ENCODE measurements at places on chromosomes 5 and 9. TPM values are rescaled to one million over a fixed set of nuclear protein-coding genes. Genes with fewer than 3 reads are reported as not detected.

- no peaks in the 10 kb centered on the region for H3K4me1 ChIP-seq
- DNase-seq, result no peak
- H3K4me3 ChIP-seq, result no peak overlapping the region
- H3K36me3 ChIP-seq, result no peaks in the 10 kb centered on the region
- no peaks in the 10 kb centered on the region for H3K27me3 ChIP-seq
Measured at GRCh38 chr9:134267305-134267880, 58.9 kb upstream of the RXRA start.

GRCh38 chr5:153655201-153655510 is 164.7 kb downstream of the GRIA1 start:
- H3K27me3 ChIP-seq, result no peaks in the 10 kb centered on the region
- H3K4me3 ChIP-seq, result no peak overlapping the region
- H3K4me1 ChIP-seq, result no peaks in the 10 kb centered on the region
- H3K36me3 ChIP-seq, result no peaks in the 10 kb centered on the region
- H3K27ac ChIP-seq, result no peak overlapping the region

DNA sequence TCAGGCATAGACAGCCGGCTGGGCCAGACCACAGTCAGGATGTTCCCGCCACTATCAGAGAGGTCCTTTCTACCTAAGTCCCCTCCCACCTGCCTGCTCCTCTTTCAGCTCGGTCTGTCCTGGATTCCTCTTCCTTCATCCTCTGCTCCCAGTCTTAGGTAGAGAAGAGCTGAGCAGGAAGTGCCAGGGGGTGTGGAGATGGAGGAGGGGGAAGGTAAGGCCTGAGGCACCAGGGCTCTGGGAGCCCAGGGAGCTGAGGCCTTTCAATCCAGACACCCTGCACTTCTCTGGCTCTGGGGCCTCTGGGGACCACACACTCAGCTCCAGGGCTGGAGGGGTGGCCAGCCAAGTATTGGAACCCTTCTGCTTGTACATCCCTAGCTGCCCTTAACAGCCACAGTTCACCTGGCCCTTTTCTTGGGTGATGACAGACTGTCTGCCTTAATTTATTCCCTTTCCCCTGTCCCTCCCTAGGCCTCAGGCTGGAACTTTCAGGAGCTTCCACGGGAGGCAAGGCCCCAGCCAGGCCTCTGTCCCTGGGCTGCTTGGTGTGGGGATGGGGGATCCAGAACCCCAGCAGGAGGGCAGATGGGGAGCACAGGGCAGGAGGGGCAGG is 15.6 kb downstream of the IRF1 start:
- H3K36me3 ChIP-seq, result no peaks in the 10 kb centered on the region
- peaks cover 1% of the 10 kb centered on the region for H3K4me1 ChIP-seq
- H3K27ac ChIP-seq, result no peak overlapping the region
- no peak for DNase-seq
- no peak overlapping the region for H3K4me3 ChIP-seq

GRCh38 chr5:154419236-154419635 is 26.6 kb upstream of the SAP30L start:
- no peak overlapping the region for H3K27ac ChIP-seq
- no peaks in the 10 kb centered on the region for H3K27me3 ChIP-seq
- H3K36me3 ChIP-seq, result peaks cover 18% of the 10 kb centered on the region
- no peak overlapping the region for H3K4me3 ChIP-seq
- no peak for DNase-seq

- H3K27me3 ChIP-seq, result no peaks in the 10 kb centered on the region
- H3K36me3 ChIP-seq, result no peaks in the 10 kb centered on the region
- H3K27ac ChIP-seq, result no peak overlapping the region
- H3K4me3 ChIP-seq, result no peak overlapping the region
- DNase-seq, result no peak
Measured at GRCh38 chr9:131111186-131111853, 14.1 kb upstream of the NUP214 start.

GRCh38 chr9:125428060-125428901 is 166.7 kb downstream of the GAPVD1 start:
- H3K36me3 ChIP-seq, result no peaks in the 10 kb centered on the region
- H3K4me1 ChIP-seq, result no peaks in the 10 kb centered on the region
- DNase-seq, result no peak

- no peaks in the 10 kb centered on the region for H3K27me3 ChIP-seq
- DNase-seq, result no peak
- peaks cover 28% of the 10 kb centered on the region for H3K36me3 ChIP-seq
- H3K4me1 ChIP-seq, result peaks cover 23% of the 10 kb centered on the region
- peak overlapping the region; percentile 9 for H3K27ac ChIP-seq
- H3K4me3 ChIP-seq, result no peak overlapping the region
Measured at GRCh38 chr5:147400126-147400809, 109.6 kb downstream of the DPYSL3 start.

DNA sequence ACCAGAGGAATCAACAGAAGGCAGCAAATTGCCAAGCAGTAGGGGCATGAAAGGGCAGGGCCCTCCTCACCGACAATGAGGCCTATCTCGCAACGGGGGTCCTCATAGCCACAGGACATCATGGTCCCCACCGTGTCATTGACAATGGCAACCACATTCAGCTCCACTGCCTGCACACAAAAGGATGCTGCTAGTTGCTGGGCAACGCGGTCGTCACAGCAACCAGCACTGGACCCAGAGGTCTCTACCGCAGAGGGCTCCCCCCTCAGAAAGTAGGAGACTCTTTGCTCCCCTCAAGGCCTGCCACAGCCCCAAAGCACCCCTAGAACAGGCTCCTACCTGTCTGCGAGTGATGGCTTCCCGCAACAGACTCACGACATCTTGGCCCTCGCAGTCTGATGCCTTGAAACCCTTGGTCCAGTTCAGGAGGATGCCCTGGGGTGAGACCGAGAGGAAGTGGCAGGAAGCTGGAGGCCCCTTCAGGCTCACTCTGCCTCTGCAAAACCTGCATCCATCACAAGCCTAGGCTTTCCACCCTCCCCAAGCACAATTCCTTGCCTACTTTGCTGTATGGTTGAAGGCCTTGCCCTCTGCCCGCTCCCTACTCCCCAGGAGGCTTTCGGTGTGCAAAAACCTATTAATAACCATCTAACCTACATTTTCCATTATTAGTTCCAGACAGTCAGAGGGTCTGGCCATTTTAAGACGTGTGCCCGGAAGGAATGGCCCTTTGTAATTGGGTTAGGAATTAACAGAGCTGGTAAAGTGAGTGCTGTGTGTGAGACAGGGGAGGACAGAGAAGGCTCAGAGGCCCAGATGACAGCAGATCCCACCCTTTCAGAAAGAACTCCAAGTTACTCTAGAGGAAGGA is 15.2 kb downstream of the HK3 start:
- no peak overlapping the region for H3K4me3 ChIP-seq
- H3K27ac ChIP-seq, result no peak overlapping the region
- DNase-seq, result no peak

- H3K4me1 ChIP-seq, result peaks cover 4% of the 10 kb centered on the region
- peaks cover 2% of the 10 kb centered on the region for H3K27me3 ChIP-seq
- H3K27ac ChIP-seq, result no peak overlapping the region
- no peak overlapping the region for H3K4me3 ChIP-seq
Measured at GRCh38 chr9:104961238-104961637, 33.3 kb upstream of the ABCA1 start.

DNA sequence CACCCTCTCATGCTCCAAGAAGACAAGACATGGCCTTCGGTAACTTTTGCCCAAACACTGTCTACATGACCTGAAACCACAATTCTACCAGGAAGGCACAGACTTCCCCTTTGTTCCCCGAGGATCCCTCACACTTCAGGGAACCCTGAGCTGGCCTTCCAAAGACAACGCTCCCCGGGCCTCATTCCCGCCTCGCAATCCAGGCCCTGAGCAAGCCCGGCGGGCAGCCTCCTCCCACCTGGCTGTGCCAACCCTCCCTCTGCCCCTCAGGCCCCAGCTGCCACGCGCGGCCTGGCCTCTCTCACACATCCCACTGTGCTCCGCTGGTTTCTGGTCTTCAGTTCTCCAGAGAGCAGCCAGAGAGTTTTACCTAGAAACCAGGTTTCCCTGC is 7.3 kb downstream of the QSOX2 start:
- H3K4me3 ChIP-seq, result no peak overlapping the region
- no peak overlapping the region for H3K27ac ChIP-seq
- no peaks in the 10 kb centered on the region for H3K4me1 ChIP-seq
- DNase-seq, result no peak

DNA sequence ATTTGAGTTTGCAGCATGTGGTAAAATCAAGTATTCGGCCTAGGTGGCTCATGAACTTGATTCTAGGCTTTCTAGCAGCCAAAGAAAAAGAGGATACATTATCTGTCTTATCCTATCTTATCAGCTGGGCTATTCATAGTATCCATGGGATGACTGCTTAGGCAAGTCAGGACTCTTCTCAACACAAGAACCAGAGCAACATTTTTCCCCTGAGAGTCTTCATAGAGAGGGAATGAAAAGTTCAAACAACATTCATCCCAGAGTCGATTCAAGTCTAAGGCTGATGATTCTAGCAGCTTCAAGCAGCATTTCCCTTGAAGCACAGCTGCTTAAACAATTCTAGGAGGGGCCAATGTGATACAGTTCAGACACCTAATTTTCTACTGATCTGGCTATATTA is 3.0 kb downstream of the S100Z start:
- H3K4me1 ChIP-seq, result peaks cover 5% of the 10 kb centered on the region
- DNase-seq, result no peak
- no peaks in the 10 kb centered on the region for H3K36me3 ChIP-seq
- H3K27me3 ChIP-seq, result no peaks in the 10 kb centered on the region
- H3K27ac ChIP-seq, result no peak overlapping the region

GRCh38 chr9:127555840-127556820 is 55.9 kb upstream of the STXBP1 start:
- H3K36me3 ChIP-seq, result peaks cover 11% of the 10 kb centered on the region
- H3K27me3 ChIP-seq, result no peaks in the 10 kb centered on the region
- peak overlapping the region; percentile 95 for H3K27ac ChIP-seq
- peak; percentile 93 for DNase-seq

GRCh38 chr5:137310051-137310730 is 188.9 kb downstream of the SPOCK1 start:
- H3K36me3 ChIP-seq, result no peaks in the 10 kb centered on the region
- DNase-seq, result peak; percentile 81
- H3K27ac ChIP-seq, result peak overlapping the region; percentile 84
- H3K4me3 ChIP-seq, result no peak overlapping the region
- H3K27me3 ChIP-seq, result no peaks in the 10 kb centered on the region

DNA sequence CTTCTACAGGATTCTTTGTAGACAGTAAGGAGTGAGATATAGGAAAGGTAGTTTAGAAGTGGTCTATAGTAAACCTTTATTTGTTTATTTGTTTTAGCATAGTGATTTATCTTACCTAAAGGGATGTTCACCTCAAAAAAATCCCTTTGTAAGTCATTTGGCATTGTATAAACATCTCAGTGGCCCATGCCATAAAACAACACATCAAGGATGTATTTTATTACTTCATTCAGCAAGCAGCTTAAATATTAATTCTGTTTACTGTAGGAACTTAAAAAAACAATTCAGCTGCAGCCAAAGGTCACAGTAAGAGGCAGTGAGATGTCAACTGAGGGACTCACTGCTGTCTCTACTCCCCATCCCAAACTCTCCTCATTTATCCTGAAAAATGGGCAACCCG is 452.7 kb downstream of the HINT1 start:
- H3K4me1 ChIP-seq, result peaks cover 26% of the 10 kb centered on the region
- no peak overlapping the region for H3K4me3 ChIP-seq
- no peaks in the 10 kb centered on the region for H3K36me3 ChIP-seq
- no peak overlapping the region for H3K27ac ChIP-seq
- no peaks in the 10 kb centered on the region for H3K27me3 ChIP-seq

- H3K36me3 ChIP-seq, result no peaks in the 10 kb centered on the region
- H3K4me3 ChIP-seq, result no peak overlapping the region
- no peak for DNase-seq
- H3K27ac ChIP-seq, result no peak overlapping the region
- no peaks in the 10 kb centered on the region for H3K4me1 ChIP-seq
- no peaks in the 10 kb centered on the region for H3K27me3 ChIP-seq
Measured at GRCh38 chr5:1507457-1507856, 16.3 kb downstream of the LPCAT1 start.

GRCh38 chr9:80679916-80680315 is 1009.4 kb downstream of the TLE1 start:
- no peak overlapping the region for H3K4me3 ChIP-seq
- no peak overlapping the region for H3K27ac ChIP-seq
- no peak for DNase-seq
- H3K36me3 ChIP-seq, result no peaks in the 10 kb centered on the region
- H3K4me1 ChIP-seq, result no peaks in the 10 kb centered on the region

DNA sequence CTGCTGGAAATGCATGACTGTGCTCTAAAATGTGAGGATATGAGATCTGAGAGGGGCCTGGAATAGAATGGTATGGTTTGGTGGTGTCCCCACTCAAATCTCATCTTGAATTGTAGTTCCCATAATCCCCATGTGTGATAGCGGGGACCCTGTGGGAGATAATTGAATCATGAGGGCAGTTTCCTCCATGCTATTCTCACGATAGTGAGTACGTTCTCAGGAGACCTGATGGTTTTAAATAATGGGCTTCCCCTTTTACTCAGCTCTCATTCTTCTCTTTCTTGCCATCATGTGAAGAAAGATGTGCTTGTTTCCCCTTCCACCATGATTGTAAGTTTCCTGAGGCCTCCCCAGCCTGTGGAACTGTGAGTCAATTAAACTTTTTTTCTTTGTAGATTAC is 133.6 kb upstream of the ADAMTS16 start:
- H3K4me3 ChIP-seq, result no peak overlapping the region
- H3K27me3 ChIP-seq, result no peaks in the 10 kb centered on the region
- H3K4me1 ChIP-seq, result no peaks in the 10 kb centered on the region
- DNase-seq, result no peak
- no peaks in the 10 kb centered on the region for H3K36me3 ChIP-seq

- no peak overlapping the region for H3K4me3 ChIP-seq
- peaks cover 3% of the 10 kb centered on the region for H3K27me3 ChIP-seq
- no peak for DNase-seq
- no peak overlapping the region for H3K27ac ChIP-seq
Measured at GRCh38 chr9:38269775-38270174, 122.7 kb upstream of the ALDH1B1 start.

DNA sequence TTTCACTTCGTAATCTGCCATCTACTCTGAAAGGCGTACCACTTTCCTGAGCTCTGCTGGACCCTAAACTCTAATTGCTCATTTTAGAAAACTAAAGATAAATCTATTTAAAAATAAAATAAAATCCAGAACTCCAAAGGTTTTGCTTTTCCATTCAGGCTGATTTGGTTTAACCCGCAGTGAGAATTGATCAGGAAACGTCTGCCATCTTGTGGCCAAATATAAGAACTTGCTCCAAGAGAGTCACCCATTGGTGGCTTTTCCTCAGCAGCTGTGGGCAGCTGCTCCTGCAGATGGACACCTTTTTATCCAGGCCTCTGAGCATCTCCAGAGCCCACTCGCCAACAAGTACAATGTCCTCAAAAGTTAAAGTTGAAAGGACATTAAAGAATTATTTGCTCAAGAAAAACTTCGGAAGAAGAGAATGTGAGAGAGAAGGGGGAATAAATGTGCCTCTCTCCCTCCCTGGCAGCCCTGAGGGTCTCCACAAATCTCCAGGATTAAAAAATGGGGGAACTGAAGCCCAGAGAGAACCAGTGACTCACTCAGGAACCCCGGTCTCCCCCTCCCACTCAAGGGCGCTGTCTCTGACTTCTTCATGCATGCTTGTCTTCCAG is 4.1 kb downstream of the SAXO1 start:
- no peaks in the 10 kb centered on the region for H3K4me1 ChIP-seq
- no peak overlapping the region for H3K27ac ChIP-seq
- H3K4me3 ChIP-seq, result no peak overlapping the region
- H3K36me3 ChIP-seq, result no peaks in the 10 kb centered on the region
- H3K27me3 ChIP-seq, result no peaks in the 10 kb centered on the region

Gene GDF9
- total RNA-seq, result not detected

Gene SOX30
- total RNA-seq, result not detected

Gene SLC6A19
- not detected for total RNA-seq

Gene PCDHAC1
- total RNA-seq, result not detected
